ENCODE measurements at places on chromosomes 7 and 10. TPM values are rescaled to one million over a fixed set of nuclear protein-coding genes. Genes with fewer than 3 reads are reported as not detected.

PAX4 gene
- not detected for total RNA-seq

HERC4 gene
- total RNA-seq: 40.7 TPM

TAC1 gene
- 5.2 TPM for total RNA-seq

C10orf67 gene
- 0.14 TPM for total RNA-seq

PNLIPRP1 gene
- total RNA-seq: 2.1 TPM

MACC1 gene
- total RNA-seq: 13.4 TPM

CAMK1D gene
- 19.4 TPM for total RNA-seq

NPFFR1 gene
- total RNA-seq: 0.03 TPM

MSMB gene
- total RNA-seq: 15.8 TPM

C7orf57 gene
- not detected for total RNA-seq

STEAP2 gene
- total RNA-seq: 29.9 TPM

FAM13C gene
- 11.4 TPM for total RNA-seq

UNCX gene
- not detected for total RNA-seq

PTF1A gene
- not detected for total RNA-seq

GRCh38 chr10:76113952-76114351 lies 682.5 kb downstream of the LRMDA start:
- no peak for DNase-seq

DNA sequence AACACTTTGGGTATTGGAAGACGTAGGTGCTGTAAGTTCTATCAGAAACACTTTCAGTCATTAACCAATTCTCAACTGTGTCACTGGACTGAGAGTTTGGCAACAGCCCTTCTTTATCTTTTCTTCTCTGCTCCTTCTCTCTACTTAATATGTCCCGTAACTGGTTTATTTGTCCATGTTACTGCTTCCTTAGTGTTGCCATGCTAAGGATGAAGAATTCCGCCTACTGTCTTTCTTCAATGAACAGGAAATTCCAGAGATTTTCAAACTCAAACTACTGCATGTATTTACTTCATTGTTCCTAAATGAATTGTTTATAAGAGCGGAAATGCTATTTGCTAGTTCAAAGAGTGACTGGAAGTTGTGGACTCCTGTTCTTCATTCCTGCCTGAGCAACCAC lies 143.7 kb downstream of the TAX1BP1 start:
- DNase-seq: no peak

DNA sequence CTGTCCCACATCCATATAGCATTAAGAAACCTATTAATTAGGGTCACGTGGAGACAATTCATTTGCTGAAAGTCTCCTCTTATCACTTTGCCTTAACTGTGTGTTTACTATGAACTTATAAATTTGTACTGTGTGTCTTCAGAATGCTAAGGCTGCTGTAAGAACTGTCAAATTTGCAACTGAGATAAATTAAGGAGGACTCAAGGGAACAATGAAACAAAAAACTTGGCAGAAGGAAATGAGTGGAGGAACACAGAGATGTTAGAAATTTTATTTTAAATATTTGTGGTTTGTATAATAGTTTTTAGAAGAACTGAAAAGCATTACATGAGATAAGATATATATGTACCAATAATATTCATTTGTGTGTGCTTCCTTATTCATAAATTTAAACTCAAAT lies 1005.3 kb upstream of the SORCS1 start:
- DNase-seq: no peak

DNA sequence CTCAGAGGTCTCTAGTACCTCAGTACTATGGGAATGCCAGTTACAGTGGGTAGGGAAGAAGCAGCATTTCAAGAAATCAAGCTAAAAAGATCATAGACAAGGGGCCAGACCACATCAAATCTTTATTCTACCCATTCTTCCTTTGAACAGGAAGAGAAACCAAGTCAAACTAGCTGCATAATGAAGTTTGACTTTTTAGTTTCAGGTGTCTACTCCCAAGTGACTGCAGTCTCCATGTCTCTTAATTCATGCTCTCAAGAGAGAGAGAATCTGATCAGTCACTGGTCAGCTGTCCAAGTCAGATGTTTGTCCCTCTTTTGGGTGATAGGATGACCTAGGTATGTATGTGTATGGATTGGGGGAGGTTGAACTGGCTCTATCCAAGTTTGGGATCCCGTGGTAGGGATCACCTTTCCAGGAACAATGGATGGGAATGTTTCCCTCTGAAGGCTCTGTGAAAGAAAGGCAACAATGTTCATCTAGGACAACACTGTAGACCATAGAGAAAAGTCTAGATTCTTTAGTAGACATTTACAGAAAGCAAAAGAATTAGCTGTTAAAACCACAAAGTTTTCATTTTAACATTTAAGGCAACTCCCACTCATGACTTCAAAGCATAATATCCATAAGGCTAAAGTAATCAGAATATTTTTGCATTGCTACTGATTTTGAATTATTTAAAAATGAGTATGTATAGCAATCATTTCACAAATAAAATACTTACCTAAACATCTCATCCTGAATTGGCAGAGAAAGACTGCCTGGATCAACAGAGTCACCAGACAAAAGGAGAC lies 30.1 kb upstream of the PRTFDC1 start:
- no peak for DNase-seq

DNA sequence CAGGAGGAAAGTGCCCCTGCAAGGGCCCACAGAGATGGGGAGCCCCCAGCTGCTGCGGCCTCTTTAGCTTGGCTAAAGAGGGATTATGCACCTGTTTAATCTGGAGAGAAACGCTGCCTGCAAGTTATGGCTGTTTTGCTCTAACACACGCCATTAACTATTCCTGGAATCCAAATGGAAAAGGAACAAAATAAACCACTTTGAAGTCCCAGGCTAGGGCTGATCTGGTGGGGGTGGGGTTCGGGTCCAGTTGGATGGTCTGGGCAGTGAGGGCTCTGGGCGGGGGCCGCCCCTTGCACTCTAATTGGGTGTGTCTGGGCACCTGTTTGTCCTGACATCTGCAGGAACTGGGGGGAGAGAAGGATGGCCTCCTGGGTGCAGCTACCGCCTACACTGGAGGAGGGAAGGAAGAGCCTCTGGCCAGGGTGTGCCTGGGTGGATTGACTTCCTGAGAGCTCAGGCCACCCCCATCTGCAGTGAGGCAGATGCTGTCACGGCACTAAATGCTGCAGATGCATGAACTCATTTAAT lies 300.6 kb downstream of the ZEB1 start:
- no peak for DNase-seq

GRCh38 chr10:93893646-93894515 lies at the start of gene SLC35G1:
SLC35G1 (plus strand) TSS chr10:93893978; CDS start chr10:93894034, 56 bp downstream.
- DNase-seq: peak; percentile 48

DNA sequence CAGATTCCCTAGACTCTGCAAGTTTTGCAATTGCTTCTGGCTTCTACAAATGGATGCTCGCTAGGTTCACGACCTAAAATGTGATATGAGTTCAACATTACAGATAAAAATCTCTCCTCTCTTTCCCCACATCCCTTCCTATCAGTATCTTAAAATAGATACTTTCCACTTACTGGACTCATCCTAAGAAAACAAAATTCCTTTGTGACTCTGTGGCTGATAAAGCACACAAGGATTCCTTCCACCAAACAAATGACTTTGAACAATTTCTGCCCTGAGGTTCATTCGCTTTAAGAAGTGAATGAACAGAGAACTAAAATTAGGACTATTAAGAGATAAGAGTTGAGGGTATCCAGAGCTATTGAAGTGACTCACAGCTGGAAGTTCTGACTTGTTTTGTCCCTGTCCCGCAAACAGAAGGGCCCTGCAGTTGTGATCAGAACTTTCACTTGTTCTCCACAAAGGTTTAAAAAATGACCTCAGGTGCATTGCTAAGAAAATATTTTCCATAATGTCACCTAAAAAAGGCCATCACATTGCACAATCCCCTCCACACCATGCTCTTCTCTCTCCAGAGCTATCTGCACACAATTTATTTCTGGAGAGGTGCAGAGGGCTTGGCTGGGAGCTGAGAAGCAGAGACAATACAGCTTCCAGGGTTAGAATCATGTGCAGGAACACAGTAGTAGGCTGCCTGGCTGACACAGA lies 96.1 kb downstream of the PIP4K2A start:
- DNase-seq: no peak

GRCh38 chr7:158864507-158864820 lies 8.1 kb downstream of the DYNC2I1 start:
- no peak for DNase-seq

DNA sequence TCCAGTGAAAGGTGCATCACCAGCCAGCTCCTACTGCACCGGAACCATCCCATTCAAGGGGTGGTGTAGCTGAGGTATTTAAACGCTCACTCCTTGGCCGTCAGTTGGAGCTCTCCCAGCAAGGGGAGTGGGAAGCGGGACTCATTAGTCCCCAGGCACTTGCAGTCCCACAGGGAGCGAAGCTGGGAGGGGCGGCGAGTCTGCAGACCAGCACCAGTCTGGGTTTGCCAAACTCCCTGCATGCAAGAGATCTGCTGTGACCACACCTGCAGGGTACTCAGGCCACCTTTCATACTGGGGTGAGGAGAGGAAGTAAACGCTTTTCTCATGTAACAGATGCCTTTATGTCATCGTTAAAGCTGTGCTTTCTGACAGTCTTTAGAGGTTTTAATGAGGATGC lies 187.9 kb downstream of the PTPRN2 start:
- no peak for DNase-seq

DNA sequence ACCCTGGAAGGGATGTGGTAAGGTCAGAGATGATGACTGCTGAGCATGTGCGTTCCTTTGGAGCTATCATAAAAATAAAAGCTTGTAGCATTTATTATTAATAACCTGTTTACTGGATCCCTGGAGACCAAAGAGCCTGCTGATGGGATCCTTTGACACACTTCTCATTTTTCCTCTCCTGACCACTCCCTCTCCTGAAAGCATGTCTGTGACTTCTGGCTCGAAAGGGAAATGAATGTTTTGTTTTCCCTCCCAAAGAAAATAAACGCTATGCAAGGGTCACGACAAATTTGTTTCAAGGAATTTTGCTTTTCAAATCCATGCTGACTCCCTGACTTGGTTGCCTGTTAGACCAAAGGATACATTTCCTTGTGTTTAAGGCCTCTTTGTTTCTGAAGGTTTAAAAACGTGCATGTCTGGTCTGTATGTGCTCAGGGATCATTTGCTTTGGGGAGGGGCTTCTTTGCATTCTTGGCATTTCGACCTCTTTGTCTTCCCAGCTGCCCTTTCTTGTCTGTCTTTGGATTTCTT lies 185.1 kb upstream of the AGK start:
- DNase-seq: no peak

DNA sequence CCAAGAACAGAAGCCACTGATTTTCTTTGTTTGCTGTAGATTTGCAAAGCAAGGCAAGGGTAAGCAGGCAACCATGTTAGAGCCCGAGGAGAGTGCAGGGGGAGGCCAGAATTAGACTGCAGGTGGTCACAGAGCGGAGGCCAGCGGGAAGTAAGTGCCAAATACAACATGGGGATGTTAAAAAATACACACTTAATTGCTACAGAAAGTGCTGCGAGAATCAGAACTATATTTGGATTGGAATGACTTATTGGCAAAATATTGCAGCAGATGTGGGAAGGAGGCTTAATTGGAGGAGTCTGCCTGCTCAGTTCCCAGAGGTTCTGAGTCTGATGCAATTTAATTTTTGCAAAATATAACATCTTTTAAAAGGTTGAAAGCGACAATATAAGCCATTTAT lies 49.7 kb upstream of the ADCY1 start:
- no peak for DNase-seq

DNA sequence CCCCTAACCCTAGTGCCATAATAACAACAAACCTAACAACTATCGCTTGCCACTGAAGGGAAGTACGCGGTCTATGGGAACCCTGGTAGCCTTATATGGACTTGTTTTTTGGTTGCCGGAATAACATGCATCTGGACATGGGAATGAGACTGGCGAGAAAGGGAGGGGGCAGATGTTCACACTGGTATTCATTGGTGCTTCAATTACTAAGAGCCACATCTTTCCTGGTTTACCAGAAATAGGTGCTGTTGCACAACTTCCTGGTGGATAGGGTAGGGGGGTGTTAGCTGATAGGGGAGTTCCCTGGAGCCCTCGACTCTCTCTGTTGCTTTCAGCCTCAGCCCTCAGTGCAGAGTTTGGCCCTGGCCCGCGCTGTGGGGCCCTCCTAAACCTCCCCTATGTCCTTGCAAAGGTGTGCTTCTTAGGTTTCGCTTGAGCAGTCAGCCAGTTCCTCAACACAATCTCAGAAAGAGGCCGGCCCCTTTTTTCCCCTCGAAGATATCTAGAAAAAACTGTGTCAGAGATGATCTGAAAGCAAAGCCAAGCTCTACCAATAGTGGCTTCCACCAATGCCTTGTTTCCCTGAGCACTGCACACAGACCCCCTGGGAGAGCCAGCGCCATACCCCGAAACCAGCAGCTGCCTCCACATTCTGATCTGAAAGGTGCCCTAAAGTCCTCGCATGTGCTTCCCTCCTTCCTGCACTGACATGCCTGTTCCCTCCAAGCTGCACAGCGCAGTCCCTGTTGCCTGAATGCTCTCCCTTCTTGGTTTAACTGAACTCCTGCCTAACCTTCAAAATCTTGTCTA lies 13.5 kb downstream of the TBXAS1 start:
- DNase-seq: no peak

- no peak for DNase-seq
These were observed 92.1 kb downstream of the ABCC2 start for GRCh38 chr10:99874341-99875085.

DNA sequence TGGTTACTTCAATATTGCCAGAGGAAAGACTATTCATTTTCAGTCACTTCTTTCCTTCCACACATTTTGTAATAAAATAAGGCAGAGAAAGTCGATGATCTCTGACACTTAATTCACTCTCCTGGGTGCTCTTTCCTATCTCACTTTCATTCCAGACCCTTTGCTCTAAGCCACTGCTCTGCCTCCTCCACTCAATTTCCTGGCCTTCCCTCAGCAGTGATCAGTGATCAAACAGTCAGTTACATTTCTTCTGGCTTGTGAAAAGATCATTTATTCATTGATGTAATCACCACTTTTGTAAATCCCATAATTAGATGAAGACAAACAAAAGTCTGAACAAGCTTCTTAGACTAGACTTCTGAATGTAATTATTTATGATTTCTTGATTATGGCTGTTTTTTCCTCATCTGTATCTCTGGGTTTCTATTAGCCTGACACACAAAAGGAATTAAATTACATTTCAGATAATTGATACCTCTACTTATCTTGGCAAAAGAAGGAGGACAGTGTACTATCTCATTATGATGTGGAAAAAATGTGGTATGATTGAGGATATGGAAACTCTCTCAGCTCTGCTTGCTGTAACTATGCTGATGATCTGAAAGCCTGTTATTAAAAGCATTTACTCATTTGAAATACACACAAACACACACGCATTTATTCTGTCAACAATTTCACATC lies 1102.3 kb downstream of the GRM8 start:
- no peak for DNase-seq
